ENCODE measurements at places on chromosomes 13 and 19.

- DNase-seq, result peak; percentile 32
Measured at GRCh38 chr19:43934055-43934984, 762 bp downstream of the ZNF45 start.

GRCh38 chr13:27391471-27391870 lies 32.9 kb upstream of the GTF3A start:
- no peak for DNase-seq

- no peak for DNase-seq
Measured at GRCh38 chr13:42495751-42496150, 78.2 kb upstream of the TNFSF11 start.

DNA sequence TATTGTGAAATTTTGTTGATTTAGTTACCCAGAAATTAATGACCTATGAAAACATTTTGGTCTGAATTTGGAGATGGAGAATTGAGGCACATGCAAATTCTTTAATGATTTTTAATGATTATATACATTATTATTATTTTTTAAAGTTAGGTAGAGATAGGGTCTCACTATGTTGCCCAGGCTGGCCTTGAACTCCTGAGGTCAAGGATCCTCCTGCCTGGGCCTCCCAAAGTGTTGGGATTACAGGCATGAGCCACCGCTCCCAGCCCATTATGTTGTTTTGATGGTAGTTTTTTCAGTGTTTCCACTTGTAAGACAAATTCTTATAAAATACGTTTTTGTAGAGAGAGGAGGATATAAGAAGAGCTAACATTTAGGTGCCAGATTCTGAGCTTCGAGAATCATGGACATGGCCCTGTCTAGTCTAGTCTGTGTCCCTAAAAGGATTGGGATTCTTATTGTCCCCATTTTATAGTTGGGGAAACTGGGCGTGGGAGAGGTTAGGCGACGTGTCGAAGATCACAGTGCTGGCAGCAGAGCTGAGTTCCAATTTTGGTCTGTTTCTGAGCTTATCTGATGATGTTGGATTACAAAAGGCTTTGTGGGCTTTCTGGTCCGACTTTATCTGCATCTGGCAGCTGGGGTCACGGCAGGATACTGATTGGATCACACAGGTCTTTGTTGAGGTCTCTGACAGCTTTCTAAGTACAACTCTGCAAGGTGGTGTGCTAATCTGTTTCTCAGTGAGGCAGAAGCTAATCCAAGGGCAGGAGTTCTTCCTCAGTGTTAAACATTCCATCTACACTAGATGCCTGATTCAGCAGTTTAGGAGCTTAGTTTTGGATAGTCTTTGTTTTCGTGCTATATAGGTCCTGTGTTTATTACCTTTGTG lies 7.5 kb upstream of the WDR88 start:
- no peak for DNase-seq

DNA sequence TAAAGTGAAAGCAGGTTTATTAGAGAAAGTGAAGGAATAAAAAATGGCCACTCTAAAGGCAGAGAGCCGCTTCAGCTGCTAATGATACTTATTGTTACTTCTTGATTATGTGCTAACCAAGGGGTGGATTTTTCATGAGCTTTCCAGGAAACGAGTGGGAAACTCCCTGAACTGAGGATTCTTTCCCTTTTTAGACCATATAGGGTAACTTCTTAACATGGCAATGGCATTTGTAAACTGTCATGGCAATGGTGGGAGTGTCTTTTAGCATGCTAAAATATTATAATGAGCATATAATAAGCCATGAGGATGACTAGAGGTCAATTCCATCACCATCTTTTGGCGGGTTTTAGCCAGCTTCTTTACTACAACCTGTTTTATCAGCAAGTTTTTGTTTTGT lies 890.0 kb downstream of the UQCRFS1 start:
- DNase-seq, result no peak

DNA sequence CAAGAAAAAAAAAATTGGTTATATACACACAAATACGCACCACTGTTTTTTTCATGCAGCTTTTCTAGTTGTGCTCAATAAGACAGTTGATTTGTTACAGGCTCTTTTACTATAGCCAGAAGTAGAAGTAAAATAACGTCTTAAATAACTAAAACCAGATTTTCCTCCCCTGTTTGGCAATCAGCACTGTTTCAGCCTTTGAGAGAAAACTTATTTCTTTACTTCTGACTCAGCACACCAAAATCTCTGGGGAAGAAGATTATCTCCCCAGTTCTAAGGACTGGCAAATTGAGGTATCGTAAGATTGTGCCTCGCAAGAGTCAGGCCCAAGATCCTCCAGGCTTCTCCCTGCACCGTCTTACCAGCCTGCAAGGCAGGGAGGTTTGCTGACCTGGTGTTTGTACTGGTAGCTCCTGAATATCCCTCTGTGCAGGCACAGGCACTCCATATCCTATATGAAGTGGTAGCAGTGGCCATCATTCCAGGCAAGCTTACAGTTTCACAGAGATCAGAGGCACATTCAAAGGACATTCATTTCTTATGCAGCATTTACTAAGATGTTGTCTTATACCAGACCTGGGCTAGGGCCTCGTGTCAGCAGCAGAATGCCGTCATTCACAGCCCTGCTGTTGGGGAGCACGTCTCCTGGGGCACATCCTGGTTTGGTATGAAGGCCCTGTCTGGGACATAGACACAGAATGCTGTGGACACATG lies 268.2 kb downstream of the ZNF536 start:
- no peak for DNase-seq

- DNase-seq, result peak; percentile 86
Measured at GRCh38 chr19:49890349-49891311, 6.1 kb downstream of the IL4I1 start.

DNA sequence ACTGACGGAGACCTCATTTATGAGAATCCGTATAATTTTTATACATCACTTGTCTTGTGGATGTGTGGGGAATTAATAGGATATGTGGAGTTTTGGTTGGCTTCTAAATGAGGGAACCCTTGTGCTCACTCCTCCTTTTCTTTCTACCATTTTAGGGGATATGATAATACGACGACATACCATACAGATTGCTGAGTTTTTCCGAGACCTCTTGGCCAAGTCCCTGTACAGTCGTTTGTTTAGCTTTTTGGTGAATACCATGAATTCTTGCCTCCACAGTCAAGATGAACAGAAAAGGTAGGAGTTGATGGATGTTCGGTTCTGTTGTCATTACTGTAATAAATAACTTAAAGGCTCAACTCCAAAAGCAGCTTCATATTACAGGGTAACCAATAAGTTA lies 335.2 kb downstream of the MYO16 start:
- DNase-seq, result no peak

GRCh38 chr19:3411636-3412035 lies 45.3 kb downstream of the NFIC start:
- DNase-seq, result no peak

DNA sequence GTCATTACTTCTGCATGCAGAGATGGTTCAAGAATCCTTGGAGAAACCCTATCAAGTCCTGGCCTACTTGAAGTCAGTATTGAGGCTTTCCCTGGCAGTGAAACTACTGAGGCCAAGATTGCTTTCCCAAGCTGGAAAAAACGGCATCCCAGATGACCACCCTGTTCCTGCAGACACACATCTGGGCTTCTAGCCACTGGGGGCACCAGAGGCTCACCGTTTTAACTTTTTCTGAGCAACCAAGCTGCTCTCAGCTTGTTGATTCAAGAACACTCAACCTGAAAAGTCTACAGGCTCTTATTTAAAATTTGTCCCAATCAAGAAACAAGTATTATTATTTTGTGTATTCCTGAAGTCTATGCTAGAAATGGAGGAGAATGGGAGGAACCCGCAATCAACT lies 66.6 kb downstream of the SPRYD7 start:
- DNase-seq, result peak; percentile 16

GRCh38 chr13:20974981-20975585 lies 72.5 kb upstream of the XPO4 start:
- no peak for DNase-seq

GRCh38 chr19:30719999-30720345 lies 347.8 kb downstream of the ZNF536 start:
- DNase-seq, result no peak

DNA sequence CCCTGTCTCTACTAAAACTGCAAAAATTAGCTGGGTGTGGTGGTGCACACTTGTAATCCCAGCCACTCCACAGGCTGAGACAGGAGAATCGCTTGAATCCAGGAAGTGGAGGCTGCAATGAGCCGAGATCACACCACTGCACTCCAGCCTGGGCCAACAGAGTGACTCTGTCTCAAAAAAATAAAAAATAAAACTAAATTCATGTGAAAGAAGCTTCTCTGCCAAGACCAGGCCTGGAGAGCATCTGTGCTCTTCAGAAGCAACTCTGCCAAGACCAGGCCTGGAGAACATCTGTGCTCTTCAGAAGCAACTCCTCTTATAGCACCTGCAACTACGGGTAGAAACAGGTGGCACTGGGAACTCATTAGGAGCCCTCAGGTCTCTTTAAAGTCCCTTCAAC lies 37.7 kb downstream of the CRYL1 start:
- no peak for DNase-seq

DNA sequence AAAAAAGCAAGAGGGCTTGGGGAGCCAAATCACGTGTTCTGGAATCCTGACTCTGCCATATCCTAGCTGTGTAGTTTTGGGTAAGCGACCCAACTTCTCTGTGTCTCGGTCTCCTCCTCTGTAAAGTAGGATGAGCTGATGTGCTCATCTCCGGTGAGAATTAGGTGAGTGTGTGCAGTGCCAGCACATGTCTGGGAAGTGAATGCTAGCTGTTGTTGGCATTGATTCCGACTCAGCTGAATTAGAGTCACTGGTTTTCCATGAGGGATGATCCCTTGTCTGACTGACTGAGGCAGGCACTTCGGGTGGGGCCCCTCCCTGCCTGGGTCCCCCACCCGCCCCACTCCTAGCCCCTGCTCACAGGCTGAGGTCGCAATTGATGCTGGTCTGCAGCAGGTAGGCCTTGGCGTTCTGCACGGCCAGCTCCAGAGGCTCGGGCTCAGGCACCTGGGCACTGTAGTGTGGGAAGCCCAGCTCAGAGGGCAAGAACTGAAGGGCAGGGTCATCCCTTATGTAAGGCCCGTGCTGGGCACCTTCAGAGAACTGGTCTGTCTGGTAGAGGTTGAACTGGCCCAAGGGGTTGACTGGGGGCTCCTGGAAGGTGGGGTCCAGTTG lies 835 bp downstream of the RSPH6A start:
- no peak for DNase-seq

- peak; percentile 32 for DNase-seq
Measured at GRCh38 chr13:84917252-84917878, 881.9 kb downstream of the SLITRK6 start.

GRCh38 chr19:14030997-14031718 lies 404 bp upstream of the IL27RA start:
- no peak for DNase-seq

DNA sequence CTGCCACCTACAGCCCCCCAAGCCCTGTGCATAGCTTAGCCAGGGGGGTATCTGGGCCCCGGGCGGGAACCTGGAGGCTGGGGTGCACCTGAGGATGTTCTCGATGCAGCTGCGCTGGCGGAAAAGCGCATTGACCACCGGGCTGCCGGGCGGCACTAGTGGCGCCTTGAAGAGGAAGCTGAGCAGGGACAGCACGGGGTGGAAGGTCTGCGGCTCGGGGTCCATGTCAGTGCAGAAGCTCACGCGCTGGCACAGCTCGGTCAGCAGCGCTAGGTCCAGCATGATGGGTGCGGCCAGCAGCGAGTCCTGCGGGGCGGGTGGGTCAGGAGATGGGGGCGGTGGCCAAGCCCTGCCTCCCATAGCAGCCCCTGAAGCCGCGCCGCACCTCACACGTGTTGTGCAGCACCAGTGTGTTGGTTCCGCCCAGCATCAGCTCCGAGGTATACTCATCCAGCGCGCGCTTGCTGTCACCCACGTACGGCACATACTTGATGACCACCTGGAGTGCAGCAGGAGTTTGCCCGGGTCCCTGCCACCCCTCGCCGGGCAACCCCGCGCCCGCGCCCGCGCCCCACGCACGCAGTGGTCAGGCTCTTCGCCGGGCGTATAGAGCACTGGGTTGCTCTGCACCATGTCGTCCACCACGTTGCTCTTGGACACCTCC lies 2.6 kb downstream of the ISYNA1 start:
- no peak for DNase-seq

GRCh38 chr13:30932481-30933353 lies at the start of gene TEX26:
Gene TEX26, plus strand, starts transcription at chr13:30932656. Its CDS starts 60 bp downstream, at chr13:30932716.
- DNase-seq, result peak; percentile 58

- no peak for DNase-seq
Measured at GRCh38 chr19:43505941-43506340, 1.4 kb upstream of the PHLDB3 start.

GRCh38 chr13:33639158-33639557 lies 178.8 kb upstream of the RFC3 start:
- no peak for DNase-seq

- DNase-seq, result peak; percentile 35
Measured at GRCh38 chr13:77859450-77859849, 59.2 kb downstream of the EDNRB start.

- no peak for DNase-seq
Measured at GRCh38 chr13:48784916-48785548, 131.3 kb downstream of the CYSLTR2 start.

Data from NCI-H69 (cell line).